ENCODE measurements at places on chromosomes 11 and 22.

DNA sequence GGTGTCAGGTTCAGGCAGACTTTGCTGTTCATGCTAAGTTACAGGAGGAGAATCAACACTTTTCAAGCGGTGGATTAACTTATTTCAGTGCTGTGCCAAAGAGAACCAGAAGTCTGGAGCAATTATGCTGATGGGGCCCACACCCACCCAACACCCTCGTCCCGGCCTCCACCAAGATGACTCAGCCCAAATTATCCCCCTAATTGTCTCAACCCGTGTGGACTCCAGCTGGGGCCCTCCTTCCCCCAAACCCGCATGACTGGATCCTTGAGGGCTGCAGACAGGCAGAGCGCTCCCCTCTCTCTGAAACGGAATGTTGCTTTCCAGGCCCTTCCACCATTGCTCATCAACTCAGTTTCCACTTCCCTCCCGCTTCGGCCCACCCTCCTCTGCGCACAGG, 34.6 kb upstream of the MN1 start:
- no peak for DNase-seq

GRCh38 chr11:6646576-6646917, 9.1 kb downstream of the DCHS1 start:
- no peak for DNase-seq

GRCh38 chr11:9138612-9139579, 47.5 kb upstream of the SCUBE2 start:
- no peak for DNase-seq

DNA sequence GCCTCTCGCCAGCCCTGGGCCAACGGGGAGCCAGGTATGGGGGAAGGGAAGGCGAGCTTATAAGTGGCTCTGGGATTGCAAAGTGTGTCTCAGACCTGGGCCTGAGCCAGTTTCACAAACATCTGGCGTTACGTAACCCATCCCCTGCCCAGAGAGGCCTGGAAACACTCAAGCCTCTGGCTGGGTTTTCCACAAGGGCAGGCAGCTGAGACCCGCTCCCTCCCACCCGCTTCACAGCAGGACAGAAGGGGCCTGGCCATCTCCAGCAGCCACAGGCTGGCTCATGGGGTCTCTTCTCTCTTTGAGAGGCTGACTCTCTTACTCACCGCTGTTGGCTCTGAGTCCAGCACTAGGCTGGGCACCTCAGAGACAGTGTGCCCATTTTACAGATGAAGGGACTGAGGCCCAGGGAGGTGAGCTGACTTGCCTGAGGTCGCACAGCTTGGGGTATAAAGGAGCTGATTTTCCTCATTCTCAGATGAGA, 44.5 kb downstream of the TRIOBP start:
- DNase-seq, result peak; percentile 35

GRCh38 chr22:29310863-29311339, 4.5 kb downstream of the GAS2L1 start:
- DNase-seq, result peak; percentile 89

DNA sequence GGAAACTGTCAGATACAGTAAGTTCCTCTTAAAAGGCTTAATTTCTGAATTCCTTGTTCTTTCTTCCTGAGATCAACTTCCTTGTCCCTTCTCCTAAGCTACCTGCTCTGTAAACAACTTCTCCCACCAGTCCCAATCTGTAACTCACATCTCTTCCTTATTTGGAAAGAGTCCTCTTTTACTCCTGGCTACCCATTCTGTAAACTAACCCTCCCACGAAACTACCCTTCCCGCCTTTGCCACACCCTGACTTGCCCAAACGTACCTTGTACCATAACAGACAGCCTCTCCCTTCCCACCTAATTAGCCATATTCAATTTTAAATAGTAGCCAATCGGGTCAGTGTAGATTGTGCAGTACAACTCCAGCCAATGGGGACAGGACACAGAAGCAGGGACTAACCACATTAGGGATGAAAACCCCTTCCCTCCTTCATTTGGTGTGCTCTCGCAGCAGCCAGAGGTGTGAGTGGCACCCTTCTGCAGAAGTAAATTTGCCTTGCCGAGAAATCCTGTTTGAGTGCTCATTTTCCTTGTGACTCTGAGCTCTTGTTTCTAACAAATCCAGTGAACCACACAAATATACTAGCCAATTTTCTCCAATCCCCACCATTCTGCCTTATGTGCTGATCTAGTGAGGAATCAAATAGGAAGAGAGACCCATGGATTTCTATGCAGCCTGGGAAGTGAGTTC, 49.5 kb downstream of the ZNF280B start:
- no peak for DNase-seq

DNA sequence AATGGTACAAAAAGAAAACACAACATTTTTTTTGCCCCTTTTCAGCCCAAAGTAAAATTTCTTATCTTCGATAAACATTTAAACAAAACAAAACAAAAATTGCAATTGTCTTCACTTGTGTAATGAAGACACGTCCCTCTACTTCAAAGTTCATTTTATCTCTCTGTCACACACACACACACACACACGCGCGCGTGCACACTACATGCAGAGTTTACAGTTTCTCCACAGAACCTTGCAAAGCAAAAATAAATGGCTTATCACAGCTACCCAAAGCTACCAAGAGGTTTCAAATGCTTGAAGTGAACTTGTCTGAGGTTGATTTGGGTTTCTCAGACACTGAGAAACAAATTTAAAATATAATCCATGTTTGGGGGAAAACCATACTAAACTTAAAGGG, 72.3 kb downstream of the ETS1 start:
- peak; percentile 41 for DNase-seq

DNA sequence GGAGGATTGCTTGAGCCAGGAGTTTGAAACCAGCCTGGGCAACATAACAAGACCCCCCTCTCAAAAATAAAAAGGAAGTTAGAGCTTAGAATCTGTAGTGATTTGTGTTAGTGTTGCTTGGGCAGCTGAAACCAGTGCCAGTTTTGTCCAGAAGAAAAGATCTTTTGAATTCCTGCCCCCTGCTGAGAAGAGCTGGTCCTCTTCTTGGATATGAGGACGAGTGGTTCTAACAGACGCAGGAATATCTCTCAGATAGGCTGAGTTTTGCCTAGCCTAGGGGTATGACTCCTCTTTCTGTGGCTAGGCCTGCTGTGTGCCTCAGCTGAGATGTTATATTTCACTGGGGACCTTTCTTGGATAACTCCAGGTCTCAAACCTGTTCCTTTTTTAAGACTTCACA, 102.8 kb downstream of the STIM1 start:
- DNase-seq, result no peak

- no peak for DNase-seq
Observed at GRCh38 chr11:30666817-30667216, 80.7 kb upstream of the MPPED2 start.

- DNase-seq, result no peak
Observed at GRCh38 chr11:72327606-72328005, 83.6 kb upstream of the PHOX2A start.

DNA sequence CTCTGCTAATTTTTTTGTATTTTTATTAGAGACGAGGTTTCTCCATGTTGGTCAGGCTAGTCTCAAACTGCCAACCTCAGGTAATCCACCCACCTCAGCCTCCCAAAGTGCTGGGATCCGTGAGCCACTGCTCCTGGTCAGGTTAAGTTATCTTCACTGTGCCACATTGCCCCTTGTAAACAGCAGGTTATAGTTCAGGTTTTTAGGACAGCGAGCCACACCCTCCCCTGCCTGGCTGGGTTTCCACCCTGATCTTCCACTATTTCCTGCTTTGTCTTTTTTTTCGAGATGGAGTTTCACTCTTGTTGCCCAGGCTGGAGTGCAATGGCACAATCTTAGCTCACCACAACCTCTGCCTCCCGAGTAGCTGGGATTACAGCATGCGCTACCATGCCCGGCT, 16.1 kb downstream of the ACO2 start:
- DNase-seq, result no peak
